Endothelial cell (in vitro differentiated cells): ENCODE measurements at places on chromosomes 4 and X.

GRCh38 chr4:104188301-104188700 lies 306.4 kb downstream of the CXXC4 start:
- no peak for DNase-seq

DNA sequence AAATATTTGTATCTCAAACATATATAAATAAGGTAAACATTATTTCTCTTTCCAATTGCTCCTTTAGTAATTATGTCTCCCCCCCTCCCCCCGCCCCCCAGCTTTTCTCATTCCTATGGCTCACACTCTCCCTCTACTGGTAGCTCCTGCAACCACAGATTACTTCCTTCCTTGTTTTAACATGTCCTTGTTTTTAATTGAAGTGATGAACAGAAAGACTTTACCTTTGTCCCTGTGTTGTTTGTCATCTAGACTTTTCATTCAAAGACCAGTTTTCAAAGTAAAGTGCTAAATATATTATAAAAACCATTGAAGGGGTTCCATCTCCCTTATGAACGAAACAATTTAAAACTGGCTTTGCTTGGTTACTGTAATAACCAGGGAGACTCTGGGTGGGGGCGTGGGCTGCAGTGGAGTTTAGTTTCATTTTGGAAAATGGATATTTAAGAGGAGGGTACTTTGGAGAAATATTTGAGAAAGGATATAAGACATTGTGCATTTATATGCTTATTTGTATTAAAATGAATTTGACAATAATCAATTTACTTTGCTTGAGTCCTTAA lies 352.9 kb downstream of the RAPGEF2 start:
- DNase-seq, result peak; percentile 48

DNA sequence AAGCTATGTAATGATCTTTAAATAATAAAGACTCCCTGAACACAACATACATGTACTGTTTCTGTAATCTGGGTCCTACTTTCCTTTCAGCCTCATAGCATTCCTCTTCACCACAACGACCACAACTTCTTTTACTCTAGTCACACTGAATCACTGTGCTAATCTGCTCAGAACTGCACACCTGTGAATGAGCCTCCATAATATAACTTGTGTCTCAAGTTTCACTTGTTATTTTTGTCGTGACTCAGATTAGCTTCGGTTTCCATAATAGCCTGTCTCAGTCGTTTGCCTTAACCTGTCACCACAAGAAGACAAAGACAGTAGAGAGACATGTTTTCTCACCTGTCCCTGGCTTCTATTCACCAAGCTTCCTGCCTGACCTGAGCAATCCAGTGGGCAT lies 61.8 kb downstream of the MAGED1 start:
- no peak for DNase-seq

- DNase-seq, result no peak
Measured at GRCh38 chr4:141462361-141462760, 174.0 kb upstream of the IL15 start.

DNA sequence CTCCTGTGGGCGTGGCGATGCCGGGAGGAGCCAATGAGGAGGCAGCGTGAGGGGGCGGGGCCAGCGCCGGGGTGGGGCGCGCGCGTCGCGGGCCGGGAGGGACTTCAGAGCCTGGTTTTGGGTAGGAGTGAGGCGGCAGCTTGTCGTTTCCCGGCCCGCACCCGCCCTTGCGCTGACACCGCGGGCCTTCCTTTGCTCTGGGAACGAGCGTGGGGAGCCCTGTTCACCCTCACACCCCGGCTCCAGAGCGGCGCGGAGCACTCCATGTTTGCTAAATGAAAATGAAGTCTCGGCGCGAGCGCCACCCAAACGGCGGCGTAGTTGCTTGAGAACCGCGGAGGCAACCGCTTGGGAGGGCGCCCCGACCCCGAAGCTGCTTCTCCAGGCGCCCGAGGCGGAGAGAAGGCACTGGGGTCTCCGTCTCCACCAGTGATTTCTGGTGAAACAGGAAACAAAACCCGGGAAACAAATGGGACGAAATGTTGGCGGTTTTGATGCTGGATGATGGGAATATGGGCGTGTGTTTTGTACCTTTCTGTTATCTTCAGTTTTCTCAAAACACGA lies 497 bp upstream of the GRPEL1 start:
- peak; percentile 99 for DNase-seq

GRCh38 chrX:131752493-131753198 lies 208.8 kb downstream of the OR13H1 start:
- no peak for DNase-seq

DNA sequence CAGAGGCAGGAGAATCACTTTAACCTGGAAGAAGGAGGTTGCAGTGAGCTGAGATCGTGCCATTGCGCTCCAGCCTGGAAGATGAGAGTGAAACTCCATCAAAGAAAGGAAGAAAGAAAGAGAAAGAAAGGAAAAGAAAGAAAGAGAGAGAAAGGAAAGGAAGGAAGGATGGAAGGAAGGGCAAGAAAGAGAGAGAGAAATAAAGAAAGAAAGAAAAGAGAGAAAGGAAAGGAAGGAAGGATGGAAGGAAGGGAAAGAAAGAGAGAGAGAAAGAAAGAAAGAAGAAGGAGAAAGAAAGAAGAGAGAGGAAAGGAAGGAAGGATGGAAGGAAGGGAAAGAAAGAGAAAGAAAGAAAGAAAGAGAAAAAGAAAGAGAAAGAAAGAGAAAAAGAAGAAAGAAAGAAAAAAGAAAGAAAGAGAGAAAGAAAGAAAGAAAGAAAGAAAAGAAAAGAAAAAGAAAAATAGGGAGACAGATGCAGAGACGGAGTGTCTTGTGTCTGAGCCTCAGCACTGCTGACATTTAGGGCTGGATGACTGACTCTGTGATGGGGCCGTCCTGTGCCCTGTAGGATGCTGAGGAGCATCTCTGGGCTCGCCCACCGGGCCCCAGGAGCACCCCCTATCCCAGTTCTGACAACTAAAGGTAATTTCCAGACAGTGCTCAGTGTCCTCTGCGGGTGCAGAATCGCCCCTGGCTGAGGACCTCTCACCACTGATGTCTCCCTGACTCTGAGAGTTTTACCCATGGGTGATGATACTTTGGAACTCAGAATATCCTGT lies 61.7 kb downstream of the CRLF2 start:
- DNase-seq, result no peak

- DNase-seq, result no peak
Measured at GRCh38 chr4:3215256-3215655, 33.7 kb upstream of the MSANTD1 start.

- no peak for DNase-seq
Measured at GRCh38 chr4:7044137-7044930, 1.2 kb downstream of the TADA2B start.

DNA sequence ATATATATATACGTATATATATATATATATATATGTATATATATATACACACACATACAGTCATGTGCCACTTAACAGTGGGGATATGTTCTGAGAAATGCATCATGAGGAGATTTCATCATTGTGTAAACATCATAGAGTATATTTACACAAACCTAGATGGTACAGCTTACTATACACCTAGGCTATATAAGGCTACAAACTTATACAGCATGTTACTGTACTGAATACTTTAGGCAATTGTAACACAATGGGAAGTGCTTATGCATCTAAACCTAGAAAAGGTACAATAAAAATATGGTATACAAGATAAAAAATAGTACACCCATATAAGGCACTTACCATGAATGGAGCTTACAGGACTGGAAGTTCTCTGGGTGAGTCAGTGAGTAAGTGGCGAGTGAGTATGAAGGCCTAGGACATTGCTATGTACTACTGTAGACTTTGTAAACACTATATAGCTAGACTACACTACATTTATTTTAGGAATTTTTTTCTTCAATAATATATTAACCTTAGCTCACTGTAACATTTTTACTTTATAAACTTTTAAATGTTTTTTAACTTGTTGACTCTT lies 13.2 kb upstream of the CCSER1 start:
- no peak for DNase-seq

DNA sequence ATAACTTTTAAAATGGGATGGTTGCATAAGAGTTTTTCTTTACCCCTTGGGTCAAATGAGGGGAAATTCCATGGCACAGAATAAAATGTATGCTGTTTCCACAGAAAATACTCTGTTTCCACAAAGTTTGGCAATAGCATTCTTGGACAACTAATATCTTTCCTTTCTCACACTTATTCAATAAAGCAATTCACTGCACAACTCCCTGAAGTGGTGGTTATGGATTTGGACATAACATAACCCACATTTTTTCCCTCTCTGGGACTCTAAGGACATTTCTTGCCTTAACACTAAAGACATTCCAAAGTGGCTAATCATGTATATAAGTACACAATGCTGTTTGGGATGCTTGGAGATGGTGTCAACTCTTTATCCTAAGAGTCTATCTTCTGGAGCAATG lies 51.7 kb upstream of the GPM6B start:
- DNase-seq, result no peak

GRCh38 chr4:75831856-75832405 lies 70.3 kb downstream of the PPEF2 start:
- DNase-seq, result no peak

GRCh38 chr4:133776503-133776902 lies 425.1 kb downstream of the PABPC4L start:
- DNase-seq, result no peak

DNA sequence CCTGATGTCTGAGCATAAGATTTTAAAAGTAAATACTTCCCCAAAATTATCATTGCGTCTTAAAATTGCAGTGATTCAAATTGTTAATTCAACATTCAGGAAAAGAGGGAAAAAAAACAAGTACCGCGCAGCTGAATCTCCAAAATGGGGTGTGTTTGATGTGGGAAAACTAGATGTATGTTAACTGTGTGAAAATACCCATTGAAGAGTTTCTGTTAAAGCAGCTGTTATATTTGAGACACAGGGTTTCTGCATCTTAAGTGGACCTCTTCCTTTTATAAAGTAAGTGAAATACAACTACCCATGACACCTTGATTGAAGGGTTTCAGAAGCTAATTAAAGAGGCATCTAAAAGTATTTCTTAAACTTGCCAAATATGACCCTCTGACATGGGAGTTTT lies 1186.1 kb downstream of the NLGN4X start:
- no peak for DNase-seq

DNA sequence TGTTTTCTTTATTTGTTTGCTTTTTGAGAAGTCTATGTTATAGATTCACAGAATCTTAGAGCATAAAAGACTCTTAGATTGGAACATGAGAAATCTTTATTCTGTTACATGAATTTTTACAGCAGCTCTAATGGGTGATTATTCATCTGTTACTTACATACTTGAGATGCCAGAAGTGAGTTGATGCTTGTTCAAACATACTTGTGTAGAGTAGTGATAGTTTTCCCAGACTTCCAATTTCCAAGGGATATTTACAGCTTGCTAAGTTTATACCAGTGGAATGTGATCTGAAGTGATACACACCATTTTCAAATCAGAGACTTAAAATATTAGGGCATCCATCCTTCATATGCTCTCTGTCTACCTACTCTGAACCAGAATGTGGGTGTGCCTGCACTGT lies 252.9 kb upstream of the SMIM31 start:
- no peak for DNase-seq

DNA sequence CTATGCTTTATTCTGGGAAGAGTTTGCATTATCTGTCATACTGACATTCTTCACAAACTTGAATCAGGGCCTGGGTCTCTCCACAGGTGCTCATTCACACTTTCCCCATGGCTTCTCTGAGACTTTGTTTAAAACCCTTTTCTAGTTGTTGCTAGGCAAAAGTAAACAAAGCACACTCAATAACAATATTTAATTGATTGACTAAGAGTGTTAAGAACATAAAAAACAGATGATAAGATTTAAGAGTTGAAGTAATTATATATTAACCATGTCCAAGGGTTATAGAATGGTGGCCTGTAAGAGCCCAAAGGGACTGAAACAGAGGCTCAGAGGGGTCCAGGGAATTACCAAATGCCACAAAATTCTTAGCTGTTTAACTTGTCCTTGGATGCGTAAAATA lies 7.1 kb downstream of the MAOA start:
- DNase-seq, result no peak

GRCh38 chr4:120819805-120820437 lies 102.6 kb downstream of the PRDM5 start:
- no peak for DNase-seq

GRCh38 chr4:177308125-177308524 lies 1.5 kb upstream of the NEIL3 start:
- DNase-seq, result no peak

DNA sequence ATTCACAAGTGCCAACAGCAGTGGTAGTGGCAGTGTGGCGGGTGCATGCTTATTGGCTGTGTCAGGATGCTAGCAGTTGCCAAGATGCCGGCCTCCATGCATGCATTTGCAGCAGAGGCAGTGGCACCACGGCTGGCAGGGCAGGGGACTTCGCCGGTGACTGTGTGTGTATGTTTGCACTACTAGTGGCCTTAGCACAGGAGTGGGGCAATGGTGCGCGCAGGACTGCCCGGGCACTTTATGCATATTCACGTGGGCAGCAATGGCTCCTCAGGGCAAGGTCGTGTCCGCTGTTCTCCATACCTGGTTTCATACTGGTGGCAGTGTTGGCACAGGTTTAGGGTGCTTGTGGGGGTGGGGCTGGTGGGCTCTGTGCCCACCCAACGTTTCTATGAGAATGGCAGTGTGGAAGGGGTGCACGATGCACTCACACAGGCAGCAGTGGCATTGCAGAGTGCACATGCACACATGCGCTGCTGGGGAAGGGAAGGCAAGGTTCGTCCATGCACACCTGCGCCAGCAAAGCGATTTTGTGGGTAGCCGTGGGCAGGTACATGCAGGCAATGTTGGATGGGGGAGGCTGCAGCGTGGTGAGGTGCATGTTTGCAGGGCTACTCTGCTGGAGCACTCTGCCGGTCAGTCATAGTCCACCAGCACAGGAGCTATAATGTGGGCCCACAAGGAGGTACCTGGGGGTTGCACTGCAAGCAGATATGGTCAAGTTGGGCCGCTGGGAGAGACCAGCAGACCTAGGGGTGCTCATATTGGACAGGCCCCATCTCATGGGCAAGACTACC lies 338.9 kb upstream of the TECRL start:
- no peak for DNase-seq

DNA sequence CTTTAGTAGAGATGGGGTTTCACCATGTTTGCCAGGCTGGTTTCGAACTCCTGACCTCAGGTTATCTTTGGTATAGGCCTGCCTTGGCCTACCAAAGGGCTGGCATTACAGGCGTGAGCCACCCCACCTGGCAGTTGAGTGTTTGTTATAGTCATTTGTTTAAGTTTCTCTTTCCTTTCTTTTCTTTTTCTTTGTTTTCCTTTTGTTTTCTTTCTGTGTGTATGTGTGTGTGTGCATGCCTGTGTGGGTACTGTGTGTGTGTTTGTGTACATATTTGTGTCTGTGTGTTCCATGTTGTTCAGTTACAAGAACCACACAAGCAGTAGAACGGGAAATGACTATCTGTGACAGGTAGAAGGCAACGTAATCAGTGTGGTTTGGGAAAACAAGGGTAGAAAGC lies 624.9 kb downstream of the FSTL5 start:
- DNase-seq, result no peak
